Activated T-cell treated with anti-CD3 and anti-CD28 coated beads, Interleukin-2, amount 50 U/mL, for 24 hours (primary cell): ENCODE measurements at places on chromosomes 3 and 15.
A peak's percentile ranks its signal among the peaks of the same experiment; 100 is the strongest.

GRCh38 chr15:26024241-26024640, 161.1 kb upstream of the ATP10A start:
- H3K27me3 ChIP-seq = peaks cover 11% of the 10 kb centered on the region
- no peak overlapping the region for H3K27ac ChIP-seq
- no peak overlapping the region for H3K4me3 ChIP-seq

DNA sequence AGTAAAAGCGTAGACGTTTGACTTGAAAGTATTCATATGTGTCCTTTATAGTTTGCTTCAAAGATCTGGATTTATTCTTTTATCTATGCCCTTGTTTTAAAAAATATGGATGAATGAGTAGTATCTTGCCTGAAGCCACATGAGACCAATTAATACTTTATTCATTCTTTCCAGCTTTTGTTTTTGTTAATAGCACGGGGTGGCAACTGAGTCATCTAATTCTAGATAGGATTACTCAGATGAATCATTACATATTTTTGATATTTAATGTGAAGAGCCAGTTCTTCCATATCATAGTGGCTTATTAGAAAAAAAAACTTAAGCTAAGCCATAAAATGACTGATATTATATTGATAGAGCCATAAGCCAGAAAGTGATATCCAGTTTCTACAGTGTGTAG, 121.9 kb downstream of the BBX start:
- DNase-seq = no peak
- peaks cover 46% of the 10 kb centered on the region for H3K4me1 ChIP-seq
- peak overlapping the region; percentile 2 for H3K27ac ChIP-seq
- peaks cover 34% of the 10 kb centered on the region for H3K36me3 ChIP-seq
- no peak overlapping the region for H3K4me3 ChIP-seq

DNA sequence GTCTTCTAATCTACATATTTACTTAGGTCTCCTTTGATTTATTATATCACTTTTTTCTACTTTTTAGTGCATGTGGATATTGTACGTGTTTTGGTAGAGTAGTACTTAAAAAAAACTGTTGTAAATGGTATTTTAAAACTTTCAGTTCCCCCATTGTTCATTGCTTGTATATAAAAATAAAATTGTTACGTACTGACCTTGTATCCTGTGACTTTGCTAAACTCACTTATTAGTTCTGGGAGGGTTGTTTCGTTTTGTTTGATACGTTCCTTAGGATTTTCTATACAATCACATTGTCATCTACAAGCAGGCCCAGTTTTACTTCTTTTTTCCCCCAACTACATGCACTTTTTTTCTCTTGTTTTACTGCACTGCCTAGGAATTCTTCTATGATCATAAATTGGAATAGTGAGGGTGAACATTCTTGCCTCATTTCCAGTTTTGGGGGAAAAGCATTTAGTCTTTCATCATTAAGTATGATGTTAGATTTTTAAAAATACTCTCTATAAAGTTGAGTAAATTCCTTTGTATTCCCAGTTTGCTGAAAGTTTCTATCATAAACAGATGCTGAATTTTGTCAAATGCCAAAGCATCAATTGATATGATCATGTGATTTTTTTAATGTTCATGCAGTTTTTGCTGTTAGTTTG, 33.5 kb upstream of the ACKR4 start:
- DNase-seq = no peak
- peaks cover 4% of the 10 kb centered on the region for H3K4me1 ChIP-seq
- peaks cover 49% of the 10 kb centered on the region for H3K36me3 ChIP-seq
- H3K4me3 ChIP-seq = no peak overlapping the region
- H3K27me3 ChIP-seq = no peaks in the 10 kb centered on the region
- H3K27ac ChIP-seq = no peak overlapping the region

- H3K4me3 ChIP-seq = no peak overlapping the region
- H3K27me3 ChIP-seq = no peaks in the 10 kb centered on the region
- H3K36me3 ChIP-seq = peaks cover 45% of the 10 kb centered on the region
- no peak for DNase-seq
Observed at GRCh38 chr3:170290194-170290593, 67.3 kb upstream of the SKIL start.

GRCh38 chr15:92097474-92098178, 244.1 kb downstream of the SLCO3A1 start:
- peaks cover 50% of the 10 kb centered on the region for H3K4me1 ChIP-seq
- no peaks in the 10 kb centered on the region for H3K36me3 ChIP-seq
- peak; percentile 57 for DNase-seq
- H3K27me3 ChIP-seq = no peaks in the 10 kb centered on the region
- H3K27ac ChIP-seq = no peak overlapping the region

DNA sequence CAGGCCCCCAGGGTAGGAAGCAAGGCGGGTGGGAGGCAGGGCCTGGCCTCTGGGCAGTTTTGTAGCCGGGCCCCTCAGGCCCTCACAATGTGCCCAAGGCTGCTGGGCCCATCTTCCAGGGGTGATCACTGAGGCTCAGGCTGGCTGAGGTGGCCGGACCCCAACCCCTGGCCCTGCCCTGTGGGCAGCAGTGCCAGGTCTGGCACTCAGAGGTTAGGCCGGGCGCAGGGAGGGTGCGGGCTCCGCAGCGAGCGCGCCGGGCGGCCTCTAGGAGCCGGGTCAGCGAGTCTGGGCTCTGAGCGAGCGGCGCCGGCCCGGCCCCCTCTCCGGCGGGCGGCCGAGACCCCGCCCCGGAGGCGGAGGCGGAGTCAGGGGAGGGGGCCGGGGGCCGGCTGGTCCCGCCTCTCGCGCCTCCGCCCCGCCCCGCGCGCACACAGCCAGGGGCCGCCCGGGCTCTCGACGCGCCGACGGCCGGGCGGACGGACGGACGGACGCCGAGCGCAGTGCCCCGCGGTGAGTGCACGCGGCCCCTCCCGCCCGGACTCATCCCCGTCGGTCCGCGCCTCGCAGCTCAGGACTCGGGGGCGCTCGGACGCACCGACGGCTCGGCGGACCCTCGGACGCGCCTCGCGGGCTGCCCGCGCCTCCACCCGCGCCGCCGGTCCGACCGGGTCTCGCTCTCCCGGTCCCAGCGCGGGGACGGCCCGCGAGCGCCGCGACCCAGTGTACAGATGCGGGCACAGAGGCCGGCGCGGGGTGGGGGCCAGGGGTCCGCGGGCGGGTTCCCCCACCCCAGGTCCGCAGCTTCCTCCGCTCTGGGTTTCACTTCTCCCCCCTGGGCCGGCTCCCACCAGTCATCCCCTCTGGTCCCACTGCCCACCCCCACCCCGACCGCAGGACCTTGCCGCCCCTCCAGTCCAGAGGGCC, at the start of gene FBLN2:
TSS of gene FBLN2 (plus strand) at position 430 of the 927 bp plus-strand sequence. CDS start 21,231 bp downstream, outside the sequence.
- H3K4me1 ChIP-seq = peaks cover 26% of the 10 kb centered on the region
- H3K27ac ChIP-seq = no peak within 1 kb of the TSS
- H3K27me3 ChIP-seq = peaks cover 84% of the 10 kb centered on the region
- H3K36me3 ChIP-seq = no peaks in the 10 kb centered on the region
- H3K4me3 ChIP-seq = peak within 1 kb of the TSS; percentile 23

- H3K36me3 ChIP-seq = no peaks in the 10 kb centered on the region
- peaks cover 24% of the 10 kb centered on the region for H3K27me3 ChIP-seq
- DNase-seq = no peak
- no peaks in the 10 kb centered on the region for H3K4me1 ChIP-seq
- H3K4me3 ChIP-seq = no peak overlapping the region
Observed at GRCh38 chr15:71755092-71755970, 55.0 kb upstream of the NR2E3 start.

DNA sequence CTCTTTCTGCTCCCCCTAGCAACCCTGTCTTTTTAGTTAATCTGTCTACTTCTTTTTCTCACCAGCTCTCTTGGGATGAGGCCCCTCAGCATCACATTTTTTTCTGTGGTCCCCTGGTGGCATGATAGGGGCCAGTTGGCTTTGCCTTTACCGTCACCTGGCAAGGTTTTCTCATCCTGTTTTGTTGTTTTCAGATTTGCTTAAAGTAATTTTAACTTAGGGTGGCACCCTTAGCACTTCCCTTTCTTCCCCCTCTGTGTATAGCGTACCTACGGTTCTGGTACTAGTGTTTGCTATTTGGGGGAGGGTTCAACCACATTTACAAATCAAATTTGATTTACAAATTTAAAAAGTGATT, 35.6 kb downstream of the PDCD6IP start:
- peak overlapping the region; percentile 76 for H3K27ac ChIP-seq
- peaks cover 80% of the 10 kb centered on the region for H3K36me3 ChIP-seq
- peaks cover 32% of the 10 kb centered on the region for H3K4me1 ChIP-seq

DNA sequence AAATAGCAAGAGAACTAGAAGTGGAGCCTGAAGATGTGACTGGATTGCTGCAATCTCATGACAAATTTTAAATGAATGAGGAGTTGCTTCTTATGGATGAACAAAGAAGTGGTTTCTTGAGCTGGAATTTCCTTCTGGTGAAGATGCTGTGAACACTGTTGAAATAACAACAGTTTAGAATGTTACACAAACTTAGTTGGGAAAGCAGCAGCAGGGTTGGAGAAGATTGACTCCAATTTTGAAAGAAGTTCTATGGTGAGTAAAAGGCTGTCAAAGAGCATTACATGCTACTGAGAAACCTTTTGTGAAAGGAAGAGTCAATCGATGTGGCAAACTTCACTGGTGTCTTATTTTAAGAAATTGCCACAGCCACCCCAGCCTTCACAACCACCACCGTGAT, 220.9 kb upstream of the LRRFIP2 start:
- H3K4me1 ChIP-seq = no peaks in the 10 kb centered on the region
- DNase-seq = no peak
- H3K4me3 ChIP-seq = no peak overlapping the region
- peaks cover 72% of the 10 kb centered on the region for H3K36me3 ChIP-seq

GRCh38 chr15:88012233-88012632, 244.3 kb downstream of the NTRK3 start:
- H3K27ac ChIP-seq = no peak overlapping the region
- H3K27me3 ChIP-seq = peaks cover 5% of the 10 kb centered on the region
- DNase-seq = no peak
- no peaks in the 10 kb centered on the region for H3K36me3 ChIP-seq

GRCh38 chr15:58748040-58748851, 1.3 kb downstream of the ADAM10 start:
- DNase-seq = no peak
- no peaks in the 10 kb centered on the region for H3K27me3 ChIP-seq
- peak overlapping the region; percentile 89 for H3K4me3 ChIP-seq
- peaks cover 45% of the 10 kb centered on the region for H3K4me1 ChIP-seq
- peak overlapping the region; percentile 88 for H3K27ac ChIP-seq
